Posterior cingulate gyrus (tissue), 11 donors: ENCODE measurements at places on chromosomes 13 and 19.

- no peak for DNase-seq
Measured at GRCh38 chr13:23512762-23513395, 57.3 kb upstream of the TNFRSF19 start.

DNA sequence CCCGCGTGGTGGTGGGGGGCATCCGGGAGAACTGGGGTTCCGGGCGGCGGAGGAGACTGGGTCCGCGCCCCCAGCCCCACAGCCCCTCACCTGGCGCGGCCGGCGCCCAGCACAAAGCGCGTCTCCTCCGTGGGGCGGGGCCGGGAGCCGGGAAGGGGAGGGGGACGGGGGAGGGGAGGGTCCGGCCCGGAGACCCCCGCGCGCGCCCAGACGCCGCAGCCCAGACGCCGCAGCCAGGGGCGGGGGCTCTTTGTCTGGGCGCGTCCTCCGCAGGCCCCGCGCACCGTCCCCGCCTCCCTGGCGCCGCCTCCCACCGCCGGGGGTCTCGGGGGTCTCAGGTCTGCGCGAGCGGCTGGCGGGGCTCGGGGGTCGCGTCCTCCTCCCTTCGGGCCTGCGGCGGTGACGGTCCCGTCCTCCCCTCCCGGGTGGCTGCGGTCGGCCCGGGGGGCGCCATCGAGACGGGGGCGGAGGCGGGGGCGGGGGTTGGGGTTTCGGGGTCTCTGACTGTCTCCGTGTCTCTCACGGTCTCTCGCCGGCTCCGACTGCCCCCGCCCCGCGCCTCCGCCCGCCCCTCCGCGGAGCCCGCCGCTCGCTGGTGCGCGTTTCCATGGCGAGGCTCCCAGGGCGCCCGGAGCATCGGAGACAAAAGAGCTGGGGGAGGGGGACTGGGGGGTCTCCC is at the start of gene PLPPR3:
Gene PLPPR3, minus strand, starts transcription at position 131 of the 679 bp plus-strand sequence. CDS start 396 bp downstream, outside the sequence.
- DNase-seq: no peak

GRCh38 chr19:50383001-50383851 is 921 bp upstream of the POLD1 start:
- no peak for DNase-seq

GRCh38 chr19:35514282-35514809 is 897 bp upstream of the DMKN start:
- DNase-seq: no peak
